Bone marrow (tissue), 2 donors: ENCODE measurements at places on chromosomes 7 and 10.
A peak's percentile ranks its signal among the peaks of the same experiment; 100 is the strongest.

DNA sequence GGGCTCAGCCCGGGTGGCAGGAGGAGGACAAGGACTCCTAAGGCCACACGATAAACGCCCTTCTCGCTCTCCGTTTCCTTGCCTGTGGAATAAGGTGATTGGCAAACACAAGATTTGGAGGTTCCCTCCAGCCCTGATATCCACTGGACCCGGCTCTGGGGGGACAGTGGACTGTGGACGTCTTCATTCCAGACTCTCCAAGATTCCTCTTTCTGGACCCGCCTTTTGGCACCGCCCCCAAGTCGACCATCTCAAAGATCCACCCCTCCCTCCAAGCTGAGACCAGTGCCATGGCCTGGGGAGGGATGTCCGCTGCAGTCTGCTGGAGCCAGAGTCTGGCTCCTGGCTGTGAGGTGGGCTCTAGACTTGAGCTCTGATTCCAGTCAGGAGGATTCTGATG is 23.6 kb downstream of the ZNF783 start:
- no peak for DNase-seq

DNA sequence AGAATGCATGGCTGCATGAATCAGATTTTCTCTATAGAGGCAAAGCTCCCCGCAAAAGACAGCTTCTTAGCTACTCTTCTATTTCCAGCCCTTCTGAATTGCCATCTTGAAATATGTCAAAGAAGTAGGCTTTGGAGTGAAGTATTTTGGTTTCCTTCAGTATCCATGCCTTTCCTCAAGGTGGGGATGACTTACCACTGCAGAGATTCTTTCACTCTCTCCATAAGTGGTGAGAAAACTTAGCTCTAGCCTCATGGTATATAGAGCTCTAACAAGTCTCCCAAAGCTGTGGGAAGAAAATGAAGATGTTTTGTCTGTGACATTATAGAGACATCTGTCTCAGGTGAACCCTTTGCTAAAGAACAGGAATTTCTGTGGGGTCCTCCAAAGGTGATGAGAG is 89.6 kb upstream of the ITGB1 start:
- no peak for DNase-seq

GRCh38 chr10:99520040-99520846 is 12.5 kb upstream of the NKX2-3 start:
- DNase-seq = no peak

DNA sequence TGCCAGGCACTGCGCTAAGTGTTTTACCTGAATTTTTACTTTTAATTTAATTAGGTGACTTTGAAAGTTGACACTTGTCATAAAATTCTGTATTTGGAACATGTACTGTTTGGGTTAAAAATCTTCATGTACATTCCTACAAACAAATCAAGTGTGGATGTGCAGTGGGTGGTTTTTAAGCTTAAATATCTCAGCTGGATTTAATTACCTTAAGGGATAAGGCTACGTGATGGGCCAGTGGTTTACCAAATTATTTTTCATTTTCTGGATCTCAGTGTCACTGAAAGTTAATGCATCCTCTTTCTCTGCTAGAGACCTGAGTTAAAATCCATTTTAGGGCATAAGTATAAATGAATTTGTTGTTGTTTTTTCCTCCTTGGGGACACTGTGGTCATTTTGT is 51.1 kb downstream of the EXOC4 start:
- no peak for DNase-seq

DNA sequence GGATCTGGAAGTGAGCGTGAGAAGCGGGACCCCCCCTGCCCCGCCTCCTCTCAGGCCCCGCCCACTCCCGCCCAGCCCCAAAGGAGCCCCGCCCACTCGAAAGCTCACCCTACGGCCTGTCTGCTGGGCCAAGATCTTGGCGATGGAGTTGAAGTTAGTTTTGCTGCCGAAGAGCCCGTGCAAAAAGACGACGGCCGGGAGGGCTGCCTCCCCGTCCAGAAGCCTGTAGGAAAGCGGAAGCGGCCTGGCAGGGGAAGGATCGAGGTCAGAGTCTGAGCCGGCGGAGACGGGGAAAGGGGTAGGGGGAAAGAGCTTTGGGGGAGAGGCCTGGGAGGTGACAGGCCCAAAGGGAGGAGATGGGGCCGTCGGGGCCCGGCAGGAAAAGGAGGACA is 386 bp downstream of the ABHD11 start:
- DNase-seq = peak; percentile 15

- no peak for DNase-seq
These were observed 277.6 kb upstream of the NRP1 start for GRCh38 chr10:33612116-33612515.

GRCh38 chr10:132176623-132177500 is 9.9 kb upstream of the DPYSL4 start:
- DNase-seq = no peak

GRCh38 chr7:139068544-139069399 is 32.9 kb upstream of the ZC3HAV1L start:
- DNase-seq = no peak

- DNase-seq = no peak
These were observed 26.9 kb downstream of the PRSS2 start for GRCh38 chr7:142797391-142798377.

DNA sequence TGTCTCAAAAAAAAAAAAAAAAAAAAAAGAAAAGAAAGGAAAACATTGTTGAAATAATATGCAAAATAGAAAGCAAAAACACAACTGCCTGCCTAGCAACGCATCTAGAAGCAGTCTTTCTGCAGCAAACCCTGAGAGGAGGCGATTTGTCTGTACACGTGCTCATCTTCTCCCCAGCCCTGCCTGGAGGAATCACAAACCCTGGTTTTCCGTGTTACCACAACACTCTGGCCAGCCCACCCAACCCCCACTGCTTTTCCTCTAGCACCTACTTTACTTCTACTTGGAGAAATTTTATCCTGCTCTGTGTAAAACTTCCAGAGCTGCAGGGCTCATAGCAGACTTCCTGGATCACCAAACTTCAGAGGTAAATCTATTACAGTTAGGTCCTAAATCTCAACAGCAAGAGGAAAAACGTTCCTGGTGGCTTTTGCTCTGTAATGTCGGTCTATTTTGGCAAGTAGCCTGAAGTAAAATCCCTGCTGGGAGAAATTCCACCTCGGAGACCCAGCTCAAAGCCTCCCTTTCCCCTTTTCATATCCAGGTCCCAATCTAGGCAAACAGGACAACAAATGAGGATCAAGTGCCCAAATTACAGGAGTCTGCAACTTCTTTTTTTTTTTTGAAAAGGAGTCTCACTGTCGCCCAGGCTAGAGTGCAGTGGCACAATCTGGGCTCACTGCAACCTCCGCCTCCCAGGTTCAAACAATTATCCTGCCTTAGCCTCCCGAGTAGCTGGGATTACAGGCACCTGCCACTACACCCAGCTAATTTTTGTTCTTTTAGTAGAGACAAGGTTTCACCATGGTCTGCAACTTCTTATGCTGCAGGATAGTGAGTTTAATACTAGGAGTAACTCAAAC is 91.6 kb downstream of the DNMBP start:
- DNase-seq = no peak

DNA sequence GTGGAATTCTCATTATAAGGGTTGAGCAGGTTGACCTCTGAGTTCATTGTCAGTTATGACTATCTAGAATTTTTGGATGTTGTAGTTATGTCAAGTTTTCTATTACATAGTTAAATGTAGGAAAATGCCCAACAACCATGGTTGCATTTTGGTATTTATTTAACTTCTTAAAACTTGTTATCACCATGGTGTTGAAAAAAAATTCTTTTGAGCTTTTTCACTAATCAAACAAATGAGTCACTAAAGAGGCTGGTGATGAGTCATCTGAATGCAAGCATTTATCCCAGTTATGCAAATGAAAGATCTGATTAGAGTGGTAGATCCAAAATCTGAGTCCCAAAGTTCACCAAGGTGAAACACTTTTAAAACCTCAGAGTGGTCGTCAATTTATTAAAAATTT is 624.7 kb upstream of the IGFBP3 start:
- DNase-seq = no peak

DNA sequence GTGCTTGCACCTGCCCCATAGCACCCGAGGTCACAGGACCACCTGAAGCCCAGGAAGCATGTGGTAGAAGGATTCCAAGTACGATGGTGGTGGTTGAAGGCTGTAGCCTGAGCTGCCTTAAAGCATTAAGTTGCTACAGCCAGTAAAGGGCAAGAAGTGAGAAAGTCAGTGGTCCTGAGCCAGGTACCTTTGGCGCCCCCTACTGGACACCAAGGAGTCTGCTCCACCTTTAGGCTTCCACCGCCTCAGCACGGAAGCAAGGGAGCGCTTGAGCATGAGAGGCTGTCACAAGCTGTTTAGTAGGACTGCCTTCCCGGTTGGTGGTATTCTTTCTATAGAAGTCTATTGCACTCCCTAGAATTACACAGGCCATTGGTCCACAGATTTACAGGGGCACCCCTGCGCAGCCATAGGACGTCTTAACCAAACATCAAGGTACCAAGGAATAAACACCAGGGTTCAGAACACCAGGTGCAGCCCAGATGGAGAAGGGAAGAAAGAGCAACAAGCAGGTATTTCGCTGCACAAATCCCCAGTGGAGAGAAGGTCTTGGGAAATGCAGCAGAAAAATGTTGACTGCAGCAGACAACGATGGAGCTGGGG is 2.2 kb downstream of the CRTAC1 start:
- DNase-seq = peak; percentile 9

GRCh38 chr10:28558923-28559508 is 26.1 kb downstream of the WAC start:
- DNase-seq = no peak

DNA sequence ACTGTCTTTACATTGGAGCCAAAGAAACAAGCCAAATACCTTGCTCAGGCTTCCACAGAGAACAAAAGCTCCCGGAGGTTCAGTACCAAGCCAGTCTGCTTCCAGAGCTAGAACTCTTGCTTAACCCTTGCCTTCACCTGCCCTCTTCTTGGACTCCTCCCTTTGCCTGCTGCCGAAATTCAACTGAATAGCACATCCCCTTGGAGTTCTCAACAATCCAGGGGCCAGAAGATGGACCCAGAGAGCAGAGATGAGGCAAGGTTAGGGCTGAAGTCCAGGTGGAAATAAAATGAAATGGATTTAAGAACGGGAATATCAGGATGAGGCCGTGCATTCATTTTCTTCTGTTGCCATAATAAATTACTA is 876 bp upstream of the PIK3AP1 start:
- DNase-seq = no peak

DNA sequence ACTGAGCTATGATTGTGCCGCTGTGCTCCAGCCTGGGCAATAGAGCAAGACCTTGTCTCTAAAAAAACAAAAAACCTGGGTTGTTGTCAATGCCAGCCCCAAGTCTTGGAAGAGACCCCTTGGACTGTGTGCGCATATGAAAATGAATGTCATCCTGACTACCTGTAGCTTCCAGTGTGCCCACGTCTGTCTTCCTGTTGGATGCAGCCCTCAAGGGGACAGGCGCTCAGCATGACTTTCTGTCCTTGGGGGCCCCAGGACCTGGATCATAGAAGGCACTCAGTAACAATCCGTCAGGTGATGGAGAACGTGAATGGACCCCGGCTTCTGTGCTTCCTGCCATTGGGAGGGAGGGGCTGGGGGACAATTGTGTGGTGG is 9.0 kb downstream of the PRF1 start:
- no peak for DNase-seq

GRCh38 chr7:123783820-123784219 is 35.0 kb upstream of the WASL start:
- DNase-seq = no peak

DNA sequence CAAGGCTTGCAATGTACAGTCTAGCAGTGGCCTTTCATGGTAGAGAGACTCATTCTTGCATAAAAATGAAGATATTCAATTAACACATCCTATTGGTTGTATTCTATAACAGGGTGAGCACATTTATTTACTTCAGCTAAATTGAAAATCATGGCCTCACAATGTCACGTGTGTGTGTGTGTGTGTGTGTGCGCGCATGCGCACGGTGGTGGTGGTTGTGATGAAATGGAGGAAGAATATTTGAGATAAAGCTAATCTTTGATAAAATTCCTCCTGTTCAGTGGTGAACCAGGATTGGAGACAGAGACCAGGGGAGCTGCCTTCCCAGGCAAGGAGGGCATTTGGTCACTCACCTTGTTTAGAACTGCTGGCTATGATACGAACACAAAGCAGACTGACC is 199.8 kb downstream of the DPP6 start:
- no peak for DNase-seq

DNA sequence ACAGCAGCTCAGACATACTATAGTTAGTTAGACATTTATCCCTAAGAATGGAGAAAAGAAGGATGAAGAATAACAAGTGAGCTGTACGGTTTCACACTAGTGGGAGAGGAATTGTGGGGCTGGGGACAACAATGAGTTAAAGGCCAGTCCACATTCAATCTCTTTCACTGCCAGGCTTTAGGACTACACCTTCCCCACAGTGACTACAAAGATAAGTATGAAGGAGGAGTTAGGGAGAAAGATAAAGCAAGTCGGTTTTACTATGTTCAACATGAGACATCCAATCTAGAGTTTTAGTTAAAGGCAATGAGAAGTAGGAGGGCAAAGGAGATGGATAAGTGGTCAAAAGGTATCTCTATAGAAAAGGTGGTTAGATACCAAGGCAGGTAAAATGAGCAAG is 16.3 kb downstream of the ARHGAP12 start:
- DNase-seq = no peak

GRCh38 chr10:114301951-114302710 is 63.1 kb downstream of the VWA2 start:
- DNase-seq = no peak

- no peak for DNase-seq
These were observed 14.7 kb downstream of the CDNF start for GRCh38 chr10:14822879-14823755.

- DNase-seq = no peak
These were observed 24.2 kb upstream of the CHST3 start for GRCh38 chr10:71939861-71940474.

DNA sequence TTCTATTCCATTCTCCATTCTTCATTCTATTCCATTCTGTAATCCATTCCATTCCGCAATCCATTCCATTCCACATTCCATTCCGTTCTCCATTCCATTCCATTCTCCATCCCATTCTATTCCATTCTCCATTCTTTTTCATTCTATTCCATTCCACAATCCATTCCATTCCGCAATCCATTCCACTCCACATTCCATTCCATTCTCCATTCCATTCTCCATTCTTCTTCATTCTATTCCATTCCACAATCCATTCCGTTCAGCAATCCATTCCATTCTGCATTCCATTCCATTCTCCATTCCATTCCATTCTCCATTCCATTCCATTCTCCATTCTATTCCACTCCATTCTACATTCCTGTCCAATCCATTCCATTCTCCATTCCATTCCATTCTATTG is 85.2 kb downstream of the NSUN6 start:
- no peak for DNase-seq

DNA sequence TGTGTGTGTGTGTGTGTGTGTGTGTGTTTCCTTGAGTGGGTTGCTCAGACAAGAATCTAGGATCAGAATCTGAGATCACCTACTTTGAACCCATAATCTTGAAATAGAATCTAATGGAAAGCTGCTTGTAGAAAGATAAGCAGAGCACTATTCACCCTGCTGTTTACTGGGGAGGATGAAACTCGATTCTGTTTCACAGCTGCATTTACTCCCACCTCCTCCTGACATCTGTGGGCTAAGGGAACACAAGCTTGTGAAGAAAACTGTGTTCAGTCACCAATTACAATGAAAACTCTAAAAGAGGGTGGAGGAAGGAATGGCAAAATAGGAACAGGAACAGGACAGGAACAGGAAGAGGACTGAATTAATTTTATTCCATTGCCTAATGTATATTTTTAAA is 269.5 kb downstream of the TSPAN12 start:
- DNase-seq = no peak

GRCh38 chr7:133940368-133940767 is 186.8 kb upstream of the LRGUK start:
- no peak for DNase-seq
